Stimulated activated CD8-positive, alpha-beta memory T cell treated with anti-CD3 and anti-CD28 coated beads, Interleukin-15, amount 100 ng/mL, for 24 hours (primary cell): ENCODE measurements at places on chromosomes 3 and 15.

DNA sequence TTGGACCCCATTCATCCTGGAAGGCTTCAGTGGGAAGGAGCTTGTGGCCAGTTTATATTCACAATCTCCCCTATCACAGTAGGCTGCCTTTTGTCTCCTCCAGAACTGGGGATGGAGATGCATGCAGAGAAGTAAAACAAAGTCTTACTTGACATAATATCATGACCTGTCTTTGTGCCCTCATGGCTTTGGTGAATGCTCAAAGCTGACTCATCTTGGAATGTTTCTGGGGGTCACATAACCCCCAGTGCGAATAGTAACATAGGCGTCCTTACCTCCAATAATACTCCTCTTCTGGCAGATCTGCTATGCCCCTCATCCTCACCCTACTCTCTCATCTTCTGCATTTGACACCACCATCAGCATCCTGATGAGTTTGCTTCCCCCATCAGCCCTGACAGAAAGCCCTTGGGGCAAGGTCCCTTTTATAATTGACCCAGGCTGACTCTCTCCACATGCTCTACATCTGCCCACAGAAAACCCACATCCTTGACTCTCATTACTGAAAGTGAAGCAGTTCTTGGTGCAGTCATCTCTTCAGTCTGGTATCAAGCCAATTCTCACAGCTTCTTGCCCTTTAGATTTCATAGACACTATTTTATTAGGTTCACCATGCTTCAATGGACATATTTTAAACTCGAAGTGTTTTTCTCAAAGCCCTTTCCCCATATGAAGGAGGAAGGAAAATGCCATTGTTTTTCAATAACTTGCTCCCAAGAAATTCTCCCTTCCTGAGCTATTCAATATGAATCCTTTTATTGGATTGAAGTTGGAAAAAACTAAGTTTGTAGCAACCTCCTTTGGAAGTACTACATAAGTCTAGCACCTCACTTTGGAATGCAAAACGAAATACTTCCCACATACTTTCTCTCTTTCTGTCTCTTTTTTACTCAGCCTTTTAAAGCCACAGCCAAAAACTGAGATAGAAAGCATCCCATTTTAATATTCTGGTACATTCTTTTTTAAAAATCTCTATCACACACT lies 36.6 kb downstream of the OSTN start:
- no peak for DNase-seq

- no peak for DNase-seq
Observed at GRCh38 chr15:47937834-47938233, 183.0 kb upstream of the SLC24A5 start.

DNA sequence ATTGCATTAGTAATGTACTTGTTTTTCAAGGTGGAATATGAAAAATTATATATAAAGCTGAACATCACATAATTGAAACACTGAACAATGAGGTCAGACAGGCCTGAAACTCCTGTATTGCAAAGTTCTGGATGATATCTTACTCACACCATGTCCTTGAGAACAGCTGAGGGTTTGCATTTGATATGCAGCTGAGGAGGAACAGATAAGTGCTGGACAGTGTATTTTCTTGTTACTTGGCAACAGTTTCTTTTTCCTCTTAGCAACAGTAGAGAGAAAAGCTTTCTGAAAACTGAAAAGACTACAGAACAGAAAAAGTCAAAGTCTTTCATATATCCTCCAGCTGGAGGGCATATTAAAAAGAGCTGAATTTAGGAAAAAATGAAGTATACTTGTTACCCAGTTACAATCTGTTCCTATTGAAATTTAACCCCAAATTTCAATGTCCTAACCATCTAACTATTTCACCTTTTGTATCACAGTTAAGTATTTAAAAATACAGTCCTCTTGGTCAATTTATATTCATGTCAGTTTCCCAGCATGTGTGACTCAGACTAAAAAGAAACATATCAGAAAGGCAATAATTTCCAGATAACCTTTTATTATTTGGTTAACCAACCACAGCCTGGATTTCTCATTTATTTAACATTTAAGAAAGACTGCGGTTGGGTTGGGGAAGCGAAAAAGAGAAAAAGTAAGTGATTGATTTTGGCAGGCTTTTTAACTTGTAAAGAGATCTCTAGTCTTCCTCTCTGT lies 733.0 kb upstream of the DPPA4 start:
- DNase-seq, result no peak

DNA sequence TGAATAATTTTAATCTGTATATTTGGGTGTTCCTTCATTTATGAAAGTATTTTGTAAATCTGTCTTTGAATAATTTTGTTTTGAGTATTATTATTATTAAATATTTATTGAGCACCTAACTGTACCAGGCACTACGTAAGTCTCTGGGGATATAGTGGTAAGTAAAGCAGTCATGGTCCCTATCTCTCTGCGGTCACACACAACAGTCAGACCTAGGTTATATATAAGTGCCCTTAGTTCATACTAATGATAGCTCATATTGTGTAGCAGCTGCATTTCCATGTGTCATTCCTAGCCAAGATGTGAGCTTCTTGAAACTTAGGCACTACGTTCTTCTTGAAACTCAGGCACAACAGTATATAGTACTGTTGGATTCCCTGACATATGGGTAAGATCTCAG lies 12.4 kb downstream of the NKTR start:
- DNase-seq, result no peak

- no peak for DNase-seq
Observed at GRCh38 chr3:37691213-37691830, 170.4 kb upstream of the CTDSPL start.
